ENCODE measurements at places on chromosomes 11 and 22. TPM values are rescaled to one million over a fixed set of nuclear protein-coding genes. Genes with fewer than 3 reads are reported as not detected.

DNA sequence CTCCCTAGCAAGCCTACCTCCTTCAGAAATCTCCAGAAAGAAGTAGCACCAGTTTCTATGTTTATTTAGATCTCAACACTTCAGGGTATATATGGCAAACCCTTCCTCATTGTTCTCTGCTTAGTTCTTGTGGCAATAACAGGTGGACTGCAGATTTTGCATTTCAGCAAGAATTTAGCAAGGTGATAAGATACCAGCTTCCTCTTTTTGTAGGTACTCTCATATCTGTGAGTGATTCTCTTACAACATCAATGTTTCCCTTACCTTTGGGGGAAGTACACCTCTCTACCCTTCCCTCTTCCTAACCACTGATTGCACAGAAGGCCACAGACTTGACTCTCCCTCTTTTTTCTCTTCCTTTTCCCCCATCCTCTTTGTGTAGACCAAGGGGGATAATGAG, 230.9 kb upstream of the SESN3 start:
- DNase-seq, result no peak

- DNase-seq, result peak; percentile 37
Observed at GRCh38 chr11:121930004-121930965, 185.7 kb downstream of the BLID start.

DNA sequence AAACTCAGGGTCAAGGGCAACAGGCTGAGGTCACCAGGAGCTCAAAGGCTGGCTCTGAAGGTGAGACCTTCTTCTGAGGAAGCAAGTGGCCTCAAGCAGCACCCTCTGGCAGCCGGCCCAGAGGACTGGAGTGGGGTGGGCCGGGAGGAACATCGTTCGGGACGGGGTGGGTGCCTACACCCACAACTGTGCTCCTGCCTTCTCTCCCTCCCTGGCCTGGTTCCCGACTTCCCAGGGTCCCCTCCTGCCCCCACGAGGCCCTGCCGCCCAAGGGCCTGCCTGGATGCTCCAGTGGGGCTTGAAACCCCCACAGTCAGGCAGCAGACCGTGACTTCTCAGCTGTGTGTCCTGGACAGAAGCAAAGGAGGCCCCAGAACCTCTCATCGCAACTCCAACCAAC, 195.7 kb downstream of the IGLL1 start:
- DNase-seq, result no peak

GRCh38 chr22:23897320-23897719, 3.1 kb downstream of the MIF start:
- DNase-seq, result no peak

DNA sequence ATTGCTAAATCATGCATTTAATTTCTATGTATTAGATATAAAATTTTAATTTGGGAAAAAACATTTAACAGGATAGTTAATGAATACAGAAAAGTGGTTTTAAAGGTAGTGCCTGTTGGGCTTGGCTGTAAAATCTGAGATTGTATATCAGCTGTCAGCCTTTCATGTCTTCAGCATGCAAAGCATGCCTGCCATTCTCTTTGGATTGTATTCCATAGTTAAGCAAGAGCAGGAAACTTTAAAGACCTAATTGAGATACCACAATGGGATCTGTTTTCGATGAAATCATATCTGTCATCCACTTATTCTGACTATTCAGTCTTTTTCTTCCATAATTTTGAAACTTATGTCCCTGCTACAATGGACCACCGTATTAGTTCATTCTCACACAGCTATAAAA, 451.0 kb upstream of the DDI1 start:
- no peak for DNase-seq

DNA sequence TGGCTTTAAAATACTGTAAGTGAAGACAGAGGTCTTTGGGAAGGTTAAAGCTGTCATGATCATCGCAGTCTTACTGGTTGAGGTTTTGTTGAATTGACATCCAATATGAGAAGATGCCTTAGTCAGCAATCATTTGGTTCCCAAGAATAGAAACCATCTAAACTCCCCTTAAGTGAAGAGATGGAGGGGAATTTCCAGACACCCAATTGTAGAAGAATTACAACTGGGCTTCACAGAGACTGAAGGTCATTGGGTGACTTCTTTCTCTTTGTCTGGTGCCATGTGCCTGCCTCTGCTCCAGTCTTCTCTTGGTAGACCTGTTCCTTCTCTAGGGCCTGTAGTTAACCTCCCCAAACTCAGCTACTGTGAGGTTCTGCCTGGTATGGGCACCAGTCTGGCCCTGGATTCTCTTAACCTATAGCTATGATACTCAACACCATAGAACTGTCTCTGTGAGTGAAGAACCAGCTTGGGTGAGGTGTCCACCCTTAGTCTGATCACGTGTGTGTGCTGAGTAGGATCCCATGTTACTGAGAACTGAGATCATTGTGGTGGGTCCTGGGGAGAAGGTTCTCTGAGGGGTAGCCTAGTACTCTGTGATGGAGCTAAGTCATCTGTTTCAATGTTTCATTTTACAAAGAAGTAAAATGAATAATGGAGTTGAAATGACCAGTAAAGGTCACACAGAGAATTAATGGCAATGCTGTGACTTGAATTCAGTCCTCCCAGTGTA, 182.5 kb downstream of the CSNK2A3 start:
- DNase-seq, result no peak

DNA sequence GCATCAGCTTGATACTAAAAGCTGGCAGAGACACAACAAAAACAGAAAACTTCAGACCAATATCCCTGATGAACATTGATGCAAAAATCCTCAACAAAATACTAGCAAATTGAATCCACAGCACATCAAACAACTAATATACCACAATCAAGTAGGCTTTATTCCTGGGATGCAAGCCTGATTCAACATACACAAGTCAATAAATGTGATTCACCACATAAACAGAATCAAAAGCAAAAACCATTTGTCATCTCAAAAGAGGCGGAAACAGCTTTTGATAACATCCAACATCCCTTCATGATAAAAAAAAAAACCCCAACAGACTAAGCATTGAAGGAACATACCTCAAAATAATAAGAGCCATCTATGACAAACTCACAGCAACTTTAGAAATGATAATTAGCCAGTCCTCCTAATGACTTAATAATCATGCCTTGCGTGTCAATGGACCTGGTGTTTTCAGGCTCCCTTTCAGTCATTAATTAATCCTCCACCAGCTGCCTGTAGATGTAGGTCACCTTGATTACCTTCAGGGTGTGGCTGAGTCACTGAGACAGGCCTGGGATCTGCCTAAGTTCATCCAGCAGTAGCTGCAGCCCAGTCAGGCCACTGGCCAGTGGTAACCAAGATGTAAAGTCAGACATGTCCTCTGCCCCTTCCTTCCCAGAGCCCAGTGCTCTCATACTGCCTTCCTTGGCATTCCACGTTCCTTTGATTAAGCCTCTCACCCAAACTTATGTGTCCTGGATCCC, 109.8 kb downstream of the EHF start:
- no peak for DNase-seq

The BLID gene
- 6.0 TPM for total RNA-seq

GRCh38 chr11:10139656-10140055, 154.4 kb downstream of the SBF2 start:
- DNase-seq, result peak; percentile 55

- no peak for DNase-seq
Observed at GRCh38 chr11:26573896-26574295, 1.8 kb upstream of the MUC15 start.

DNA sequence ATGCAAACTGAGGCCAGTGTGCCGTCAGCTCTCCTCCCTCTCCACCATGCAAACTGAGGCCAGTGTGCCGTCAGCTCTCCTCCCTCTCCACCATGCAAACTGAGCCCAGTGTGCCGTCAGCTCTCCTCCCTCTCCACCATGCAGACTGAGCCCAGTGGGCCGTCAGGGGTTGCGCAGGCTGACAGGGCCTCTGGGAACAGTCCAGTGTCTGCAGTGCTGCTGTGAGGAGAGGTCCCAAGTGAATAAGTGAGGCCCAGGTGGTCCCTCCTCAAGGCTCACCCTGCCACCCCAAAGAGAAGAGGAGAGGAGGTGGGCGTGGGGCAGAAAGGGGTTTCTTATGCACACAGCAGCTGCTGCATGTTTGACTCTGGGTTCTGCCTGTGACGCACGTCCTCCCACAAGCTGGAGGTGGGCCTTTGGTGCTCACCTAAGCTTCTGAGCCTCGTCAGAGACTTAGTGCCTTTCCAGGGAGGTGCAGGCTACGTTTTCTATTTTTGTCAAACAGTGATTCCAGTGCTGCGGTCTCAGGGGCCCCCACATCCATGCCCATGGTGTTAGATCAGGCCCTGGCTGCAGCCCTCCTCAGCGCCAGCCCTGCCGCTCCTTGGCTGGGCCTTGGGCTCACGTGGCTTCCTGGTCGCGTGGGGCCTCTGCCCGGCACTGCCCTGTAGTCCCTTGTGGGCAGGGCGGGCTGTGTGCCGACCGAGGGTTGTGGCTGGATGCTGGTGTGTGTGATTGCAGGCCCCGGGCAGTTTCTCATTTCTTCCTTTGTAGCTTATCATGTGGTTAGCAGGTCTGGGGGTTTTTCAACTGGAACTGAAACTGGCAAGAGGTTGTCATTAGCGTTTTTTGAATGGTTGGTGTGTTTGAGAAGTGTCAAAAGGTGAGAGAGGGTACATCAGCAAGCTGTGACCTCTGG, 7.1 kb downstream of the TPCN2 start:
- DNase-seq, result no peak

- DNase-seq, result no peak
Observed at GRCh38 chr22:25704701-25705100, 37.3 kb upstream of the MYO18B start.

DNA sequence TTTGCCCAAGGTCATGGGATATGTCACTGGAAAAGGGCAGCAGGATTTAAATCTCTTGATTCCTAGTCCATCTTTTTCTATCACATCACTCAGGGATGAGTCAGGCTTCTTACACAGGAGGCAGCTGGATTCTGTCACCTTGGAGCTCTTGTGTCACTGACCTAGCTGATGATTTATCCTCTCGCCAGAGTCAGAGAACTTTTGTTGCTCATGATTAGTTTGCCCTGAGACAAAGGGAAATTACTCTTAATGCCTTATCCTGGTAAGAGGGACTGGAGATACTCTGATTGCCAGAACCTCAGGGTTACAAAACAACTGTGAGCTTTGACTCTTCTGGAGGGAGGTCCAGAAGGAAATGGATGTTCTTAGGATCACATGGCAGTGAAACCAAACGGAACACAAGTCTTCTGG, 10.1 kb downstream of the COA4 start:
- peak; percentile 92 for DNase-seq

GRCh38 chr11:204587-205109, 2.6 kb downstream of the BET1L start:
- no peak for DNase-seq

The MS4A4A gene
- not detected for total RNA-seq

- DNase-seq, result no peak
Observed at GRCh38 chr11:57834852-57835251, 73.2 kb downstream of the CTNND1 start.

DNA sequence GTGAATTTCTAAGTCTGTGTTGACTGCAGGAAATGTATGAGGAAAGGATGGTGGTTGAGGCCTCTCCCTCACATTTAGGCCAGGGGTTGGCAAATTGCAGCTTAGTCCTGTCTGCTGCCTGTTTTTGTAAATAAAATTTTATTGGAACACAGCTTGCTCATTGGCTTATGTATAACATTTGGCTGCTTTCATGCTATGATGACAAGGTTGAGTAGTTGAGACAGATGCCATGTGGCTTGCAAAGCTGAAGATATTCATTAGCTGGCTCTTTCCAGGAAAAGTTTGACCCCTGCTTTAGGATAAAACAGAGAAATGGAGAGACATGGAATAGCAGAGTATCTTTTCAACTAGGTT, 46.2 kb downstream of the BCR start:
- DNase-seq, result peak; percentile 48

The PDGFB gene
- total RNA-seq, result 11.7 TPM

GRCh38 chr11:74086242-74086884, 77.5 kb upstream of the UCP3 start:
- DNase-seq, result peak; percentile 50

DNA sequence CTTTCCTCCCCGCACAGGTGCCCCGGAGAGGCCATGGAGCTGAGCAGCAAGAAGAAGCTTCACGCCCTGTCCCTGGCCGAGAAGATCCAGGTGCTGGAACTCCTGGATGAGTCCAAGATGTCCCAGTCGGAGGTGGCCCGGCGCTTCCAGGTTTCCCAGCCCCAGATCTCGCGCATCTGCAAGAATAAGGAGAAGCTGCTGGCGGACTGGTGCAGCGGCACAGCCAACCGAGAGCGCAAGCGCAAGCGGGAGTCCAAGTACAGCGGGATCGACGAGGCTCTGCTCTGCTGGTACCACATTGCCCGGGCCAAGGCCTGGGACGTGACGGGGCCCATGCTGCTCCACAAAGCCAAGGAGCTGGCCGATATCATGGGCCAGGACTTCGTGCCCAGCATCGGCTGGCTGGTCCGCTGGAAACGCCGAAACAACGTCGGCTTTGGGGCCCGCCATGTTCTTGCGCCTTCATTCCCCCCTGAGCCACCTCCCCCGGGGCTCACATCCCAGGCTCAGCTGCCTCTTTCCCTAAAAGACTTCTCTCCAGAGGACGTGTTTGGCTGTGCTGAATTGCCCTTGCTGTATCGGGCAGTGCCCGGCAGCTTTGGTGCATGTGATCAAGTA, 1.3 kb downstream of the TIGD3 start:
- DNase-seq, result peak; percentile 48

- DNase-seq, result no peak
Observed at GRCh38 chr11:87871056-87871455, 304.2 kb downstream of the RAB38 start.

DNA sequence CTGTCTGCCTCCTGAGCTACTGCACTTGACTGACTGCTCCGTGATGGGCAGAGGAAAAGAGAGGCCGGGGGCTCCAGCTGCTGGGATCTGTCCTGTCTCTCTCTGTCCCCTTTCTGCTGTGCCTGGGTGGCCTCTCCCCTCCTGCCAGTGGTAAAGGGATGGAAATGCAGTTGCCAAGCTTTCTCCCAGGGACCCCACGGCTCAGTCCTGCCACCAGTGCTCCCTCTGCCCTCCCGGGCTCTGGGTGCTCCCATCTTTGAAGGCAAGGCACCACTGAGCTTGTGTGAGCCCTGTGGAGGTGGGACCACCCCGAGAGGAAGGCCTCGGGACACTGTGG, 32.0 kb downstream of the NADSYN1 start:
- no peak for DNase-seq

GRCh38 chr22:42300259-42301076, 30.0 kb upstream of the TCF20 start:
- no peak for DNase-seq

DNA sequence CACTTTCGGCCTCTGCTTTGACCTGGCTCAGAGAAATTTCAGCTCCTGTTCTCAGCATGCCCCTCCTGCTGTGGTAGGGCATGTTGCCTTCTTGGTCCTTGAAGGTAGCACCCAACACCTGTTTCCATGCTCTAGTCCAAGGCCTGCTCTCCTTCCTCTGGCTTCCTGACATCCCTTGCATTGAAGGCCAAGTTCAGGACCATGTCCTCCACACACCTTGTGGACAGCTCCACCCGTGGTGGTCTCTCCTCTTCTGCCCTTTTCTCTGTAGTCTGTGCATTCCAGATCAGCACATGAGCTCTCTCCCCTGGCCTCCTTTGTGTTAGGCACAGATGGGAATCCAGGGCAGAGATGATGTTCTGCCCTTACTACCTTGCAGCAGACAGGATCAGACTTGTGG, 225.3 kb downstream of the ADAMTS15 start:
- DNase-seq, result no peak

Measured in fibroblast of villous mesenchyme (primary cell).